Astrocyte of the spinal cord (primary cell): ENCODE measurements at places on chromosomes 16 and 17.
A peak's percentile ranks its signal among the peaks of the same experiment; 100 is the strongest.

DNA sequence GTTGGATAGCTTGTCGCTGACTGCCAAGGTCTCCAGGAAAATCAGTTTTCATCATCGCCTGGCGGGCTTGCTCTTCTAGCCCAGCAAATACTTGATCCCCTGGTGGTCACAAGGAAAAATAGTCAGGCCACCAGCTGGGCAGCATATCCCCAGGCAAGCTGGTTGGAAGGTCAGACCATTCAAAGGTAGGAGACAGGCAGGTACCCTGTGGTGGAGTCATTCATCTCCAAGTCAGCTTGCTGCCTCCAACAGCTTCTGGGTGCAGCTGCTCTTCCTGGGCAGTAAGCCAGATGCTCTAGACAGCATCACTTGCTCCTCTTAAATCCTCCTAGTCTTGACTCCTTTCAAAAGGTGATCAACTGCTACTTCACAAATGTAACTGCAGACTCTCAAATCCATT is 16.0 kb downstream of the ZNF821 start:
- no peak for DNase-seq

DNA sequence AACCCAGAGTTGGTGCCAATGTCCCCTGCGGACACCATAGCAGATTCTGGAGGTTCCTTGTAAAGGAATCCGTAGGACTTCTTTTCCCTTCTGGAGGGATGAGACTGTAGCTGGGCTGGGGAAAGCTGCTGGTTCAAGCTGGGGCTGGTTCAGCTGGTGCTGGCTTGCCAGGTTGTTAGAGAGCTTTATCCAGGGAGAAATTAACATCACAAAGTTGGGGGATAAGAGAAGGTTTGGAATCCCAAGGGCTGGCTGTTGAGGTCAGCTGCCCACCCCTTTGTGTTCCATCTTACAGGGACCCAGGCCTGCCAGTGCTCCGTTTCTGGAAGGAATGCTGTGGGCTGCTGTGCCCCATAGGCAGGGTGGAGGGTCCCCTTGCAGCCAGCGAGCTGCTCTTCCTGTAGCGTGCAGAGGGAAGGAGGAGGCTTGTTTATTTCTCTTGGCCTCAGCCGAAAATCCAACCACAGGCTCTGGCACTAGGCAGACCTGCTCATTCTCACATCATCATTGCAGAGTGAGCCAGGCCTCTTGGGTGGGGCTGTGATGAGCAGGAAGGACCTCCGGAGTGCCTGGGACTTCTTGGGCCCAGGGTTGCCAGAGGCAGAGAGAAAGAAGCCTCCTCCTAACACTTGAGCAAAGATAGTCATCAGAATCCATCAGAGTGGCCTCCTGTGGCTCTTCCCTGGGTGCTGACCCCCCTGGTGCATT is 251.1 kb downstream of the SEC14L1 start:
- peak; percentile 97 for DNase-seq

DNA sequence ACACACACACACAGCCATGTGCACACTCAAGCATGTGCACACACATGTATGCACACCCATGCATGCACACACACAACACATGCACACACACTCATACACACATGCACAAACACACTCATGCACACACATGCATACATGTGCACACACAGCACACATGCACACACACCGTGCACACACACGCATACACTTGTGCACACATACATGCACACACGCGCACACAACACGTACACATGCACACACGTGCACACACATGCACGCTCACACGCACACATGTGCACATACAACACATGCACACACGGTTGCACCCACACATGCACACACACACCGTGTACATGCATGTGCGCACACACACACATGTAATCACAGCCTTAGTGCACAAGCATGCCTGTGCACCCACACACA is 230.4 kb upstream of the GSE1 start:
- DNase-seq: no peak

- DNase-seq: no peak
These were observed 1.1 kb upstream of the C1QTNF8 start for GRCh38 chr16:1097156-1097555.

- no peak for DNase-seq
These were observed 25.3 kb downstream of the TRPV3 start for GRCh38 chr17:3532106-3532858.

DNA sequence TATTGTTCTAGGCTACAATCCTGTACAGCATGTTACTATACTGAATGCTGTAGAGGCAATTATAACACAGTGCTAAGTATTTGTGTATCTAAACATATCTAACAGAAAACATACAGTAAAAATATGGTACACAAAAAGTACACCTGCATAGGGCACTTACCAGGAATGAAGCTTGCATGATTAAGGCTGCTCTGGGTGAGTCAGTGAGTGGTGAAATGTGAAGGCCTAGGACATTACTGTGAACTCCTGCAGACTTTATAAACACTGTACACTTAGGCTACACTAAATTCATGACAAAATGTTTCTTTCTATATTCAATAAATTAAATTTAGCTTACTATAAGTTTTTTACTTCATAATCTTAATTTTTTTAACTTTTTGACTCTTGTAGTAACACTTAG is 37.1 kb downstream of the AMFR start:
- DNase-seq: peak; percentile 46

DNA sequence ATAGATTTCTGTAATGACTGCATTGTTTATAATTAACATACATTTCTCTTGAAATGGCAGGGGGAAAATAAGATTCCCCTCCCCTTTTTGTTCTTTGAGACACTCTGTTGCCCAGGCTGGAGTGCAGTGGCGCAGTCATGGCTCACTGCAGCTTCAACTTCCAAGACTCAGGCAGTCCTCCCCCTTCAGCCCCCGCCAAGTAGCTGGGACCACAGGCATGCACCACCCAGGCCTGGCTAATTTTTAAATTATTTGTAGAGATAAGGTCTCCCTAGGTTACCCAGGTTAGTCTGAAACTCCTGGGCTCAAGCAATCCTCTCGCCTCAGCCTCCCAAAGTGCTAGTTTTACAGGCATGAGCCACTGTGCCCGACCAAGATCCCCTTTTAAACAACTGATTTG is 67.7 kb downstream of the KATNIP start:
- no peak for DNase-seq

DNA sequence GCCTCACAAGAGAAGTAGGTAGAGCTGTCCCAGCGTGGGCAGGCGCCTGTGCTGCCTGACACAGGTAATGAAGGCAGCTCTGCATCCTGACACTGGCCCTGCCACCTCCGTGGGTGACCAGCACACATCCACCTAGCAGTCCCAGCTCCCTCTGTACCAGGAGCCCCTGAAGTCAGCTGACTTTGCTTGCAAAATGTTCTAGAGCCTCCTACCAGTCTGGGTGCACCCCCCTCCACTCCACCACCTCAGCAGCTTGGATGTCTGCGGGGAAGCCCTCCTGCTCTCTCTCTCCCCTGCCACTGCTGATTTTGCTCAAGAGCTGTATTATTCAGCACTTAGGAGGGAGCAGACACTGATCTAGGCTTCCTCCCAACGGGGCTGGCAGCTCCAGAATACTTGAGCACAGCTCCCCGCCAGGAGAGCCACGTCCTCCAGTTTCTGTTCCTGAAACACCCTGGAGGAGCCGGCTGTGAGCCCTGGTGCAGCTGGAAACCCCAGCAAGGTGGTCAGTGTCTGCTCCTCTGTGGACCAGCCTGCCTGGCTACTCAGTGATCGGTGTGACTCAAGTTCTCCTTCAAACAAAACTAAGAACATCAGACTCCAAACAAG is 1.0 kb downstream of the RNF166 start:
- no peak for DNase-seq

- DNase-seq: no peak
These were observed 7.8 kb upstream of the KRT19 start for GRCh38 chr17:41535764-41536481.

GRCh38 chr16:89246383-89246902 is 28.9 kb downstream of the ZNF778 start:
- no peak for DNase-seq

DNA sequence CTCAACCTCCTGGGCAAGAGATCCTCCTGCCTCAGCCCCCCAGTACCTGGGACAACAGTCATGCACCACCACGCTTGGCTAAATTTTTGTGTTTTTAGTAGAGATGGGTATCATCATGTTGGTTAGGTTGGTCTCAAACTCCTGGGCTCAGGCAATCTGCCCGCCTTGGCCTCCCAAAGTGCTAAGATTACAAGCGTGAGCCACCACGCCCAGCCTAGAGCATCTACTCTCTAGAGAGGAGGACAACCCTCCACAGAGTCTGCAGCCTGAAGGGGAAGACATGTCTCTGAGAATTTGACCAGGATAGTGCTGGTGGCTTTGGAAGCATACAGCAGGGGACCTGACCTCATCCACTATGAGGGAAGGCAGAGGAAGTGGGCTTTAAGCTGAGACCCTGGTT is 4.7 kb upstream of the GRB2 start:
- no peak for DNase-seq

DNA sequence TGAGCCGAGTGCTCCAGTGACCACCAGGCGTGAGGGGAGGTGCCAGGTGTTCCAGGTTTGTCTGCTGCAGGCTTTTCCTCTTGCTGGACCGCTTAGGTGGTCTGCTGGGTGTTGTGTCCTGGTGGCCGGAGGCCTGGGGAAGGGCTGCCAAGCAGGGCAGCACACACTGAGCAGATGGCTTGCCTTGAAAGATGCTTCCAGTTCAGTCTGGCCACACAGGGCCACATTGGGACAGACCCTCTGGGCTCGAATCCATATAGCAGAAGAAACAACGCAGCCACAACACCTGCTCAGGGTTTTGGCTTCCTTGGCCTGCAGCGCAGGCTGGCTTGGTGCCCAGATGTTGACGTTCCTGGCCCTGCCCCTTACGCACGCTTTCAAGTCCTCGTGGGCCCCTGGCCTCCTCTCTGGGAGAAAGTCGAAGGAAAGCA is 24.8 kb downstream of the GINS2 start:
- DNase-seq: no peak

GRCh38 chr16:8644211-8645140 is 23.0 kb downstream of the METTL22 start:
- DNase-seq: no peak

DNA sequence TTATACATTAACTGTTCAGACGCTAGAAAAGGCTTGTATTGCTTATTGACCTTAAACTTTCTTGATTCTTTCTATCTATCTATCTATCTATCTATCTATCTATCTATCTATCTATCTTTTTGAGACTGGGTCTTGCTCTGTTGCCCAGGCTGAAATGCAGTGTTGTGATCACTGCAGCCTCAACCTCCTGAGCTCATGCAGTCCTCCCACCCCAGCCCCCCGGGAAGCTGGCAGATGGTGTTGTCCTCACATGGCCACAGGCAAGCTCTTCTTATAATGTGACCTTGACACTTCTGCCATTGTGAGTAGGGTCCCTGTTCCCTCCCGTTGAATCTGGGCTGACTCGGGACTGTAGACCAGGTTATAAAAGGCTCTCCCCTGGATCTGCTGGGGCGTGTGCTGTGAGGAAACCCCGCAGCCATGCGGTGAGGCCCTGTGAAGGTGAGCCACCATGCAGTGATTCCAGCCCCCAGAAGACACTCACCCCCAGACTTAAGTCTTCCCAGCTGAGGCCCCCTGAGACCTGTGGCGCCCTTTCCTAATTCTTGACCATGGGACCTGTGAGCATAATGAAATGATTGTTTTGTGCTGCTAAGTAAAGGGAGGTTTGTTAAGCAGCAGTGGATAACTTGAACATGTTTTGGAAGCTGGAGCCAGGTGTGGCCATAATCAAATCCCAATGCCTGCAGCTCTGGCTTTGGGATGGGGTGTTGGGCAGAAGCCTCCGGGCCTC is 54.3 kb downstream of the RPTOR start:
- DNase-seq: no peak

- DNase-seq: no peak
These were observed 48.3 kb downstream of the PHLPP2 start for GRCh38 chr16:71676236-71676635.

- no peak for DNase-seq
These were observed 24.8 kb downstream of the MYO18A start for GRCh38 chr17:29155227-29155965.

DNA sequence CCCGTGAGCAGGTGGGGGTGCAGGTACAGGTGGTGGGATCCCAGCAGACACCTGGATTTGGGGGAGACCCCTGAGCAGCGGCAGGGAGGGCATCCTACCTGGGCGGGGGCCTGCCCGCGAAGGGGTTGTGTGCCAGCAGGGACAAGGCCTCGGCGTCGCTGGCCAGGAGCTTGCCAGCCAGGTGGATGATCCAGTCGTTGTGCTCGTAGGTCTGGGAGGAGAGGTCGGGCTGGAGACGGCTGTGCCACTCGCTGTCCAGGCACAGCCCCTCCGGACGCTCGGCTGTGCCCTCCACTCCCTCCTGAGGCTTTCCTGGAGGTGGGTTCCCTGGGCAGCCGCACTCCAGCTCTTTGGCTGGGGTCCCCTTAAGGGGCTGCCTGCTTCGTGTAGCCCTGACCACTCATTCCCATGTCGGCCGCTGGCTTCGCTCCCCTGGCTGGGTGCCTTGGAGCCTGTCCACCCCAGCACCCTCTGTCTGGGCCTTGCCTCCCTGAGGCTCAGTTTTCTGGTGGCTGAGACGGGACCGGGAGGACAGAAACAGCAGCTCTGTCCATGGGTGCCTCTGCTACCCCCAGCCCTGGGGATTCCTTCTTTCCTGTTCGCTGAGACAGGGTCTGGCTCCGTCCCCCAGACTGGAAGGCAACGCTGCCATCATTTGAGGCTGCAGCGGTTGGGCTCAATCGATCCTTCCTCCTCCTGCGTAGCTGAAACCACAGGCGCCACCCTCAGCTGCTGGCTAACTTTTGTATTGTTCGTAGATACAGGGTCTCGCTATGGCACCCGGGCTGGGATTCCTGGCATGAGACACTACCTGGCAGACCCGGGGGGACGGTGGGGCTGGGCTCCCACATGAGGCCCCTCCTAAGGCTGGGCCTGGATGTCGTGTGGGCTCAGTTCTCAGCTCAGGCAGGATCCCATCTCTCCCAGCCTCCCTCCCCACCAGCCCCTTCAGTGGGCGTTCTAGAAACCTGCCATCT is 68.6 kb upstream of the GNG13 start:
- no peak for DNase-seq

DNA sequence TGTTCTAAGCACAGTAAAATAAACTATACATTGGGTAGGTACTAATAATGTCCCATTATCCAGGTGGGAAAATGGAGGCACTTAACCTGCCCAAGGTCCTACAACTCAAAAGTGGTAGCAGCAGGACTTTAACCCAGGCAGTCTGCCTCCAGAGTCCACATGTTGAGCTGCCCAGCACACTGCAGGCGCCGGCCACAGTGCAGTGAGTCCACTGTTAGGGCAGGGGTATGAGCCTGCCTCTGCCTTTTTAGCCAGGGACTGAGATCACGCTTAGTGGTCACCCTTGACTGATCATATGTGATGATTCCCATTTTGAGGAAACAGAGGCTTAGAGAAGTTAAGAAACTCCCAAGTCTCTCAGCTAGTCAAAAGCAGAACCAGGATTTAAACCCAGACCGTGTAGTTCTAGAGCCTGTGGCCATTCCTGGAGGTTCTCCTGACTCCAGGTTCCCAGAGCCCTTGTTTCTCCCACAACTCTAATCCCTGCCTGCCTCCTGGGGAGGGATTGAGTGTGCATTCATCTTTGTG is 8.4 kb downstream of the CES1 start:
- no peak for DNase-seq

- DNase-seq: no peak
These were observed 138.8 kb upstream of the CRHR1 start for GRCh38 chr17:45645330-45645729.

GRCh38 chr17:5418858-5419355 is 555 bp downstream of the NUP88 start:
- no peak for DNase-seq
